Esophagus mucosa (tissue), 1 donor: ENCODE measurements at places on chromosomes 5 and 9. TPM values are rescaled to one million over a fixed set of nuclear protein-coding genes. Genes with fewer than 3 reads are reported as not detected.

GRCh38 chr9:110555551-110556331, 23.8 kb downstream of the SVEP1 start:
- no peak for ATAC-seq

GRCh38 chr5:109560554-109560953, 129.2 kb upstream of the MAN2A1 start:
- ATAC-seq: no peak

- no peak for ATAC-seq
These were observed 6.6 kb downstream of the BRD9 start for GRCh38 chr5:886036-886435.

- ATAC-seq: no peak
These were observed 370.6 kb downstream of the DMRTA1 start for GRCh38 chr9:22817181-22817580.

Gene CARD6
- 15.9 TPM for total RNA-seq
